Activated B cell treated with CpG ODN at 0.5 μM for 24 hours (primary cell): ENCODE measurements at places on chromosomes 5 and 9.

- H3K27ac ChIP-seq: peak overlapping the region; percentile 48
- peak overlapping the region; percentile 82 for H3K4me3 ChIP-seq
- peaks cover 28% of the 10 kb centered on the region for H3K4me1 ChIP-seq
- no peak for DNase-seq
- peaks cover 45% of the 10 kb centered on the region for H3K27me3 ChIP-seq
Observed at GRCh38 chr5:77628840-77629508, 9.5 kb downstream of the OTP start.

GRCh38 chr5:115430374-115430773, 114.2 kb downstream of the FEM1C start:
- H3K4me3 ChIP-seq: no peak overlapping the region
- H3K27me3 ChIP-seq: no peaks in the 10 kb centered on the region
- peaks cover 2% of the 10 kb centered on the region for H3K4me1 ChIP-seq
- DNase-seq: no peak

GRCh38 chr5:175682664-175683063, 24.8 kb downstream of the HRH2 start:
- H3K36me3 ChIP-seq: no peaks in the 10 kb centered on the region
- H3K27me3 ChIP-seq: peaks cover 5% of the 10 kb centered on the region
- H3K4me1 ChIP-seq: no peaks in the 10 kb centered on the region

GRCh38 chr9:111759762-111760639, 34.7 kb downstream of the SHOC1 start:
- peaks cover 4% of the 10 kb centered on the region for H3K4me1 ChIP-seq
- no peaks in the 10 kb centered on the region for H3K27me3 ChIP-seq
- H3K27ac ChIP-seq: no peak overlapping the region
